HCEC 1CT (cell line): ENCODE measurements at places on chromosomes 7 and 10.
A peak's percentile ranks its signal among the peaks of the same experiment; 100 is the strongest.

GRCh38 chr7:33356336-33356735, 227.0 kb downstream of the BBS9 start:
- DNase-seq = no peak

GRCh38 chr10:54094321-54094720, 706.7 kb downstream of the PCDH15 start:
- no peak for DNase-seq

GRCh38 chr7:116772926-116773749, 89.2 kb upstream of the CAPZA2 start:
- DNase-seq = no peak

DNA sequence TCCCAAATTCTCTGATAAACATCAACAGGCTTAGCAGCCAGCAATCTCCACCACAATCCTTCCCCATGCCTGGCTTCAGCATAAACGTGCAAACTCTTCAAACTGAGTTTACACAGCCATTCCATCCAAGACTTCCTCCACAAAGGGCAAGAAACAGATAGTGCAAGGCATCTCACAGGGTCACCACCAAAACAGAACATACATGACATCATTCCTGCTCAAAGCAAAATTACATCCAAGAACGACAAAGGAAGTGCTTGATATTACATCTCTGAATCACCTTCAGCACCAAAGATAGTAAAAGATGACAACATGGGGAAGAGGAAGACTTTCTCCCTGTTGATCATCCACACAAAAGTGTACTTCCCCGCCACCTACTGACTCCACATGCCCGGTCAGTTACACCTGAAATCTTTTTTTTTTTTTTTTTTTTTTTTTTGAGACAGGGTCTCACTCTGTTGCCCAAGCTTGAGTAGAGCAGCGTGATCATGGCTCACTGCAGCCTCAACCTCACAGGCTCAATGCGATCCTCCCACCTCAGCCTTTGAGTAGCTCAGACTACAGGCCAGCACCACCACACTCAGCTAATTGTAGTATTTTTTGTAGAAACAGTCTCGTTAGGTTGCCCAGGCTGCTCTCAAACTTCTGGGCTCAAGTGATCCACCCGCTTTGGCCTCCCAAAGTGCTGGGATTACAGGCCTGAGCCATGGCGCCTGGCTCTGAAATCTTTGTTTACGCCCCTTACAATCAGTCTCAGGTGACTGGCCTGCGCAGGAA, 127.5 kb downstream of the PARD3 start:
- DNase-seq = no peak

DNA sequence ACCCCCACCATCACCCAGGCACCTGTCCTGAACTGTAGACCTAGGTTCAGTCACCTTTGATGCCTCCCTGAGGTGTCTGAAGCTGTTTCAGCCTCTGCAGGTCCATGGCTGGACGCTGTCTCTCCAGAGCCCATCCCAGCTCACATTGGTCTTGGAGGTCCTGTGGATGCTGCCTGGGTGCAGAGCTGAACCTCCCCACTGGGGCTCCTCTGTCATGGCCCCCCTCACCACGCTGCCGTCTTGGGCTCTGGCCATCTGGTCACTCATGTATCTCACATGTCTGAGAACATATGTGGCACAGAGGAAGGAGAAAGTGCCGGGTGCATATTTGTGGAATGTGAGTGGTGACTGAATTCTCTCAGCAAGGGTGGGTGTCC, 108.9 kb downstream of the NKX6-2 start:
- DNase-seq = no peak

GRCh38 chr10:3955493-3955892, 170.5 kb upstream of the KLF6 start:
- no peak for DNase-seq

GRCh38 chr10:927131-927530, 4.4 kb downstream of the LARP4B start:
- no peak for DNase-seq

DNA sequence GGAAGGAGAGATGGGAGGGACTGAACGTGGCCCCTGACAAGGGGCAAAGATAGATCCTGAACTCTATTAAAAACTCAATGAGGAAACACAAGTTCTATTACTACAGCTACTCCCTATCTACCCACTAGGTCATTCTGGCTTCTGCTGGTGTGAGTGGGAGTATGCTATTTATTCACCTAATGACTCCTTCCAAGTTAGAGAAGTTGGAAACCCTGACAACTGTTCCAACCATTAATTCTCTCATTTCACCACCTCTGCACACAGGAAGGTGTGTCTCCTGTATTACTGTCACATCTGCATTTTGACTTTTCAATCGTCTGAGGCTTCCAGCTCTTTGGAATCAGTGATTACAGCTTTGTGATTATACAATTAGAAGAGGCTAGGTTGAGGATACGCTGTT, 169.4 kb upstream of the ADO start:
- DNase-seq = no peak

GRCh38 chr10:12766223-12766622, 235.3 kb downstream of the CCDC3 start:
- DNase-seq = no peak

GRCh38 chr10:70324951-70325781, 41.4 kb upstream of the NPFFR1 start:
- DNase-seq = no peak

GRCh38 chr10:7449063-7449695, 38.3 kb upstream of the SFMBT2 start:
- no peak for DNase-seq

- peak; percentile 32 for DNase-seq
These were observed 22.8 kb downstream of the FAM107B start for GRCh38 chr10:14751921-14752320.

- no peak for DNase-seq
These were observed 95.1 kb downstream of the ETV1 start for GRCh38 chr7:13894377-13894776.

DNA sequence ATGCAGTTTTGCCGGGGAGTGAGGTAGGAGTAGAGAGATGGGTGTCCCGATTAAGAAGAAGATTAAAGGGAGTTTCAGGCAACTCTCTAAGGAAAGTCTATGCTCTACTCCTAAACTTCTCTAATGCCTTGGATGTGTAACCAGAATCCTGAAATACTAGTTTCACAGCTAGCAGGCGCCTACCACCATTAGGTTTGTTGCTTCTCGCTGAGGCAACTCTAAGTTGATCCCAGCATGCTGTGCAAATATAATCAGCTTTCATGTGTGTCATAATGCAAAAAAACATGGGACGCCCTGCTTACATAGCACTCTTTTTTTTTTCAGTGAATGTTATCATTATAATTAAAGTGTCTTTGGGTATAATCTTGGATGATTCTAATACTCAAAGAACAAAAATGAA, 50.4 kb upstream of the FAM3C start:
- DNase-seq = no peak

DNA sequence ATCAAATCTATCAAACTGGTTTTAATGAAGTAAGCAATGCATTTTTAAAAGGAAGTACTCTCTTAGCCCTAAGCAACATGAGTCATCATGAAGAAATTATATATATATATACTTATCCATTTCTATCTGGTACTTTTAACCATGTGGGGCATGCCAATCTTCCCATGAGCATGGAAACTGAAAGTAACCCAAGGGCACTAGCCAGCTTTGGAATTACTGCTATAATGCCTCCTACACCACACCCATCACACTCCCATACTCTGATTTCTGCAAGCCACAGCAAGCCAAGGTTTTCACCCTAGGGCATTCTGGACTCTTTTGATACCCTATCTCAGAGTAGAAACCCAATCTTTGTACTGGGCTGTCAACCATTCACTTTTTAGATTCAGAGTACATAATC, 204.6 kb downstream of the IMMP2L start:
- DNase-seq = peak; percentile 64

DNA sequence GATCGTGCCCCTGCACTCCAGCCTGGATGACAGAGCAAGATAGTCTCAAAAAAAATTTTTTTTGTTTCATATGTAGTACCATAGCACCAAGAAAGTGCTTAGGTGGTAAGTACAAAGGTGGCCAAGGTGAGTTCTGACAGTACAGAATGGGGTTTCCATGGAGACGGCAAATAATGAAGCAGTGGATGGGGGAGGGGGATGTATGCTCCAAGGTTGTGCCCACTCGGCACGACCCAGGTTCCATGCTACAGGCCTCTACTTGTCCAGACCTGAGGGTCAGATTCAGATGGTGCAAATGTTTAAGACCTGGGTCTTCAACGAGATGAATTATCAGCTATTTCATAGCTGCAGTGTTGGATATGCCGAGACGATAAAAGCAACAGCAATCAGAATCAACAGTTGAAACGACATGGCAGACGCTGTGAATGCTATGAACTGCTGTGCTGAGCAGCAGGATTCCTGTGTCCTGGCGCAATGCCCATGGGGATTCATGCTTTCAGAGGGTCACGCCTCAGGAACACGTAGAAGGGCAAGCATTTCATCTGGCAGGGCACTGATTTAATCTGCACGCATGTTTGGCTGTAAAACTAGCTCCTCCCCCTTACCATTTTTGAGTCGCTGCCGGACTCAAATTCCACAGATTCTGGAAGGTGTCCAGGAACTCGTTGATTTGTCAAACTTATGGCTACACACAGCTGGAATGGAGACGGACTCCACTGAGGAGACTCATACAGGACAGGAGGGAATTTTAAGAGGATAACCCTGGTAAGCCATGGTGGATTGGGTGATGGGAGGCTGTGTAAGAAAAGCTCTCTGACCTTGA, 256.5 kb downstream of the FRMD4A start:
- peak; percentile 100 for DNase-seq

GRCh38 chr10:84065804-84066601, 73.3 kb upstream of the GHITM start:
- DNase-seq = no peak

GRCh38 chr10:119199231-119199992, 8.0 kb upstream of the GRK5 start:
- DNase-seq = peak; percentile 79

- no peak for DNase-seq
These were observed 277.7 kb downstream of the ZEB1 start for GRCh38 chr10:31596765-31597164.

DNA sequence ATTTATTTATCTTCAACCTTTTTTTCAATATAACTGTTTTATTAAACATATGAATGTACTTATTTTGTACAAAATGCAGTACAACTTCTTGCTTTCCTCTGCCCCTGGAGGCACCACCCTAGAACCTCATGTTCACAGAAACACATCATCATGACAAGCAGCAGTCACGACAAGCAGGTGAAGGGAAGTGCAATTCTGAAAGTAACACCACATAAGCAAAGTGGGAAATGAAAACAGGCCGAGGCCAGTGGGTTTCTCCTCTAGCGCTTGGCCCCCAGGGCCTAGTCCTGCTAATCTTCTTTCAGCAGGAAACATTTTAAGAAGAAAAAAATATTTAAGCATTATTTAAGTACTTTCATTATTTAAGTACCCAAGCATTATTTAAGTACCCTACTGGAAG, 598.1 kb downstream of the SH2D4B start:
- DNase-seq = no peak

DNA sequence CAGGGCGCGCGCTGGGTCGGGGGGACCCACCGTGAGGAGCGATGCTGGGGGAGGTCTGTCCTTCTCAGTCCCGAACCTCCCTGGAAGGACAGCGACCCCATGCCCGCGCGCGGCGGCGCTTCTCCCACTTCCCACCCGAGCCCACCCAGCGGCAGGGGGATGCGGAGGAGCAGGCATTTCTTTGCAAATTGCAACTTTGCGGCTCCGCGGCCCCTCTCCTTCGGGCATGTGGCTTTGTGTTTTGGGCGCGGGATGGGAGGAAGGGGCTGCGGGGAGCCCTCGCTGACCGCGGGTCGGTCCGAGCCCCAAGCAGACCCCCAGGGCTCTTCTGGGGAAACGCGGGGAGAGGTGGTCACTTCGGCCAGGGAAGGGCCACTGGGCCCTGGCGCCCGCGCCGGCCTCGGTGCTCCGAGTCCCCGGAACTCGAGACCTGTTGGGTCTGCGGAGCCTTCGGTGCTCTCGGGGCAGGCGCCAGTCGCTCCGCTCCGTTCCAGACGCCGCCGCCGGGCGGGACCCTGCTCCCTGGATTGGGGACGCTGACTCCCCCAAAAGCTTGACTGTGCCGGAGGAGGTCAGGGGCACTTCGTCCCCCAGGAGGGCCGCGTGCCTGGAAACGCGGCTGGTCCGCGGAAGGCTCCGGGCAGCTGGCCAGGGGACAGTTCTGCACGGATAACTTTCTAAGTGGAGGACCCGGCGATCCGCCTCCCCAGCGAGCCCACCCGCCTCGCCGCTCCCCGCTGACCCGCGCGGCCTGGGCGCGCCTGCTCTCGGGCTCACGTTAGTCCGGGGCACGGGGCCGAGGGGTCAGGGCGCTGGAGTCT, 164.2 kb upstream of the DPP6 start:
- DNase-seq = no peak

GRCh38 chr7:21754963-21755362, 190.7 kb downstream of the CDCA7L start:
- DNase-seq = no peak

DNA sequence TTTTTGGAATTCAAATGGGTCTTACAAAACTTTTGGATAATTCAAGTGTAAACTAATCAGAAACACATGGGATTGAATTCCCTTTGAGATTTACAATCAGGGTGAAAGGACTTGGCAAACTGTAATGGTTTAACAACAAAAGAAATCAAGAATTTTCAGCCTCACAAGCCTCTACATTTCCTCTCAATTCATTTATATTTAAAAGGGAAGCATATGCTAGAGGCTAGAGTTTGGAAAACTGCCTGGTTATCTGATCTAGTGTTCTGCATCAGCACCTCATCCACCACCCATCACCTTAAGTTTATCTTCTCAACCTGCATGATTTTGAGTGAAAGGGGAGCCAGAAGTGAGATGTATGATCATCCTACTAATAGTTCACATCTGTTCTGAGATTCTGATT, 120.7 kb downstream of the TES start:
- DNase-seq = peak; percentile 40

DNA sequence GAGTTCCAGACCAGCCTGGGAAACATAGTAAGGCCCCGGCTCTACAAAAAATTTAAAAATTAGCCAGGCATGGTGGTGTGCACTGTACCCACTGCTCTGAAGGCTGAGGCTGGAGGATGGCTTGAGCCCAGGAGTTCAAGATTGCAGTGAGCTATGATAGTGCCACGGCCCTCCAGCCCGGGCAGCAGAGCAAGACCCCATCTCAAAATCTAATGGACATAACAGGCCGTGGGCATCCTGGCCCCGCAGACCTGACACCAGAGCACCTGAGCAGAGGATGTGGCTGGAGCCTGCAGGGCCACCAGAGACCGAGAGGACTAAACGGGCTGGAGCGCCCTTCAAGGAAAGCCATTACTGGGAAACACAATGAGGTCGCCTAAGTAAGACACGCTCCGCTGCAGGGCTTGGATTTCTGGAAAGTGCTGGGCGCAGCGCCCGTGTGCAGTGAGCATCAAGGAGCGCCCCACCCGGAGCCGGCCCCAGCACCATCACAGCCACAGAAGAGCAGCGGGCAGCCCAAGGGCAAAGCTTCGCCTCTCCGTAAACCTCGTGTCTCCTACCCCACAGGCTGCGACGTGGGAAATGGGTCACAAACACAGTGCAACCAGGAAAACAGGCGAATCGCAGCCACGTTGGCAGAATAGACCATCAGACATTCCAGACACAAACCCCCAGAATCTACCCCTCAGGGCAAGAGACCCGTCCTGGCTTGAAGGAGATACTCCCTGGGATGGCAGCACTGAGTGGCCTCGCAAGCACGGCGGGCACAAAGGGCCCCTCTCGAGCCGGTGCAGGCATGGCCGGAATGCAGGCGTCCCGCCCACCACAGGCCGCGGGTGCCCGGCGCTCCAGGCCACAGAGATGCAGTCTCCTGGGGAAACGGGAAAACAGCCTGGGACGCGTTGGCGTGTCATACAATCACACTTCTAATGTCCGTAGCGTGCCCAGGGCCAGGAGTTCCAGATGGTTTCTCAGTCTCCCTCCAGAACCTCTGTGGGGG, 4.9 kb downstream of the RADIL start:
- no peak for DNase-seq
